HFF-Myc (cell line): ENCODE measurements at places on chromosomes 3 and 15.

GRCh38 chr15:91102546-91103330 is 2.7 kb downstream of the SV2B start:
- no peak for DNase-seq

GRCh38 chr3:172151651-172152649 is 112.6 kb downstream of the FNDC3B start:
- DNase-seq: no peak

GRCh38 chr3:187465503-187465902 is 97.3 kb downstream of the RTP4 start:
- no peak for DNase-seq

DNA sequence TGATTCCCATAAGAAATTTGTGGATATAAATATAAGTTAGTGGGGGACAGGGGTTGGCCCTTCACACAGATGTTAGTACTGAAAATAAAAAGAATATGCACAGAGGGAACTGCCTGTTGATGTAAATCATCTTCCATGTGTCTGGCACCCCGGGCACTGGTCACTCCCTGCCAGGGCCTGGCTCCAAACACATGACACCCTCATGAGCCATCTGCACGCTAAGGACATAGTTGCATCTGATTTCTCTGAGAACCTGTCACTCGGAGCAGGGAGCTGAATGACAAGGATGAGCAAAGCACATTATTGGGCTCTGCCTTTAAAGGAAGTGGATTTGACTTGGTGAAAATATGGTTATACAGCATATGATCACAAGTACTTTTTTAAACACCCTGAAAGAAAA is 66.2 kb upstream of the TSC22D2 start:
- no peak for DNase-seq
